ENCODE measurements at places on chromosomes 2 and 18.

DNA sequence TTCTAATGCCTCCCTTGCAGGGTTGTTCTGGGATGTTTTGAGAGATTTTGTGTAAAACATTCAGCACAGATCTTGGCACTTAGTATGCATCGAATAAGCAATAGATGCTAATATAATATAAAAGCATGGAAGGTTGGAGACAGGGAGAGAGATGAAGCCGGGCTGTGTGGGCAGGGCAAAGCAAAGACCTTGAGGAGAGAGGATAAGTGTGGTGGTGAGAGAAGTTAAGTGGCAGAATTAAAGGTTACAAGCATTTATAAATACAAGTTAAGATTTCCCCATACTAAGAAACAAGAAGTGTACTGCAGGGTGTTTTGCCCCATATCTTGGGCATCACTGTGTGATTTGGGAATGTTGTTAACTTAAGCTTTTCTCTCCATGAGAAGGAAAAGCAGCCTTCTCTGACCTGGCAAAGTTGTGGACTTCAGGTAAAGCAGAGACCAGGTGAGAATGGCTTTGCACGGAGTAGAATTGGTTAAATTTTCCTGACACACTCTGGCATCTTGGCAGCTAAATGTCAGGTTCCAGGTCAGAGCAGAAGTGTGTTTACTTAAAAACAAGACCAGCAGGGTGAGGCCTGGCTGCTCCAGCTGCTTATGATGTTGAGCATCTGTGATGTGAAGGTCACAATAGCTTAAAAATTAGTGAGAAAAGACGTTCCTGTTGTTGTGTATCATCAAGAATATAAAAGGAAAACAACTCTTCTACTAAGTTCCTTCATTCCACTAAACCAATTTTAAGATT lies 288.5 kb upstream of the HNMT start:
- DNase-seq, result no peak

DNA sequence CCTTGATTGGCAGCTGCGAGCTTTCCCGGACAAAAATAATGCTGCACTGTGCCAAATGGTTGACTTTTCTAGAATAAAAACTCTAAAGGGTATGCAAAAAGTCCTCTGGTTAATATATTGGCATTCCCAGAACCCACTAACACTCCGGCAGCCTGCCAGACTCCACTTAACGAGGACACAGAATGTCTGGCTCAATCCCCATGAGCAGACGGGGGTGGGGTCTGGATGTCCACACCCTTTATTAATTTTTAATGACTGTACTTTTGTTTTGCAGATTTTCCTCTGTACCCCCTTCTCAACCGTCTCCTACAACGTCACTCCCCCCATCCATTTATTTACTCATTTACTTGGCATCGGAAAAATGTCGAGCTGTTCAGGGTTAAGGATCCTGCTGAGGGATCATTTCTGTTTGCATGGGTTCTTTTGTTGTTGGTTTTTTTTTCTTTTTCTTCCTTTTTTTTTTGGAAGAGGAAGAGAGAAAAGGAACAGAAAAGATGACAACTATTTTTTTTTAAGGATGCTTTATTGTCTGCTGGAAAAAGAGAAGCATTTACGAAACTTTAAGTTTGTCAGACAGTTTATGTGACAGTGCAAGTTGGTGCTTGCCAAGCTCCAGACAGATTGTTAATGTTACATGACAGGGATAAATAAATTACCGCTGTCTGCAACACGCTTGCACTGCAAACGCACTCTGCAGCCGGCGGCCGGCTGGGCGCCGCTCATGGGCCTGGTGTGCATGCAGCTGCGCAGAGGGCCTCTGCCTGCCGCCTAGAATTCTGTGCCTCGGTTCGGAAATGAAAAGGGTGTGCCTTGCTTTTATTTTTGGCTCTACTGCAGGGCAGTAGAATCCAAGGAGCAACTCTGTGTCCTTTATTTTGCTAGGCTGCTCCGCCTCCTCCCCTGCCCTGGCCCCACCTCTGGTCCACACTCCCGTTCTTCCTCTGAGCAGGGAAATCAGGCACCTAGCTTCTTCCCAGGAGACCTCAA lies 3.6 kb downstream of the LDLRAD4 start:
- DNase-seq, result peak; percentile 56

DNA sequence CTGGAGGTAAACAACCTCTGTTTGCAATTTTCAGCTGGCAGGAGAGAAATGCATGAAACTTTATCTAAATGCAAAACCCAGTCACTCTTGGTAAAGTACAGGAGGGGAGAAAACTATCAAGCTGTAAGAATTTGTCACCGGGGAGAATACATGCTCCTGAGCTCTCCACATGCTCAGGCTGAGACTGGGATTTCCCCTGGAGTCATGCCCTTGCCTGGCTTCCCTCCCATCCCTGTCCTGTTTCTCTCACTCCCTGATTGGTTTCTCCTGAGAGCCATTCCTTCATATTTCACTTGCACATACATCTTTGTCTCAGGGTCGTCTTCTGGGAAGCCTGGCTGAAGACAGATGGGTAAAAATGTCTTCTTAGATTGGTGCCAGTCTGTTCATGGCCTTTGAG lies 52.9 kb upstream of the SPATS2L start:
- no peak for DNase-seq

DNA sequence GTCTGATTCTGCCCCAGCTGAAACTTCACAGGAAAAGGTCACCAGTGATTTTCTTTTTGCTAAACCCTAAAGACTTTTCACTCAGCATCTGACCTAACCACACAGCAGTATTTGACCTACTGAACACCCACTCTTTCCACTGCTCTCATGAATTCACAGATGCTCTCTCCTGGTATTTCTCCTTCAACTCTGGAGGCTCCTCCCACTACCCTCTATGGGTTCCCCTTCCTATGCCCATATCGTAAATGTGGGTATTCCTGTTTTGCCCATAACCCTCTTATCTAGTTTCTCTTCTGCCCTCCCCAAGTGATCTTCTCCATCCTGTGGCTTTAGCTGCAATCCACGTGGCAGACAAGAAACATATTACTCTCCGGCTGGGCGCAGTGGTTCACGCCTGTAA lies 7.6 kb downstream of the PLEKHM3 start:
- no peak for DNase-seq

DNA sequence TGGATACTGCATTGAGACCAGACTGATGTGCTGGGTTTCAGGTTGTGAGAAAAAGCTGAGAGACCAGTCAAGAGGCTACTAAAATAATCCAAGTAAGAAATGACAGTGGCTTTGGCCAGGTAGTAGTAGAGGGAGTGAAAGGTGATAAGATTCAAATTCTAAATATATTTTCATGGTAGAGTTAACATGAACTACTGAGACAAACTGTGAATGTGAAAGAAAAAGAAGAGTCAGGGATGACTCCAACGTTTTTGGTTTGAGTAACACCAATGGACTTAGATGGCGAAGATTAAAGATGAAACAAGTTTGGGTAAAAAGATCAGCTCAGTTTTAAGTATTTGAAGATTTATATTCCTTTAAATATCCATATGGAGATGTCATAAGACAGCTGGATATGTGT lies 209.4 kb downstream of the ZEB2 start:
- no peak for DNase-seq

GRCh38 chr2:45469314-45470099 lies 141.6 kb downstream of the SRBD1 start:
- DNase-seq, result no peak

DNA sequence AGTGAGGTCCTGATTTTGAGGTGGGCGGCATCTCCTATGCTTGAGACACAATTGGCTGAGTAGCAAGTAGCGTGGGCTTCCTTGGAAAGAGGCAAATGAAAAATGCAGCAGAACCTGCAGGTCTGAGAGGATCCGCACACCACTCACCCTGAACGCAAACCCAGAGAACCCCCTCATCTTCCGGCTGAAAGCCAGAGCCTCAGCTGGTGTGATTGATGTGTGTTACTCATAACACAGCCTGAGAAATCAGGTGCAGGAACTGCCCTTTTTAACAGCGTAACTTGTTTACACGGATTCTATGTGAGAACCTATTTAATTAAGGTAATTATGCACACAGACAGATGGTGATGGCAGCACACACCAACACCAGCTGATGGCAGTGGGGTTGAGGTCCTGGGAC lies 123.4 kb downstream of the MRO start:
- no peak for DNase-seq

DNA sequence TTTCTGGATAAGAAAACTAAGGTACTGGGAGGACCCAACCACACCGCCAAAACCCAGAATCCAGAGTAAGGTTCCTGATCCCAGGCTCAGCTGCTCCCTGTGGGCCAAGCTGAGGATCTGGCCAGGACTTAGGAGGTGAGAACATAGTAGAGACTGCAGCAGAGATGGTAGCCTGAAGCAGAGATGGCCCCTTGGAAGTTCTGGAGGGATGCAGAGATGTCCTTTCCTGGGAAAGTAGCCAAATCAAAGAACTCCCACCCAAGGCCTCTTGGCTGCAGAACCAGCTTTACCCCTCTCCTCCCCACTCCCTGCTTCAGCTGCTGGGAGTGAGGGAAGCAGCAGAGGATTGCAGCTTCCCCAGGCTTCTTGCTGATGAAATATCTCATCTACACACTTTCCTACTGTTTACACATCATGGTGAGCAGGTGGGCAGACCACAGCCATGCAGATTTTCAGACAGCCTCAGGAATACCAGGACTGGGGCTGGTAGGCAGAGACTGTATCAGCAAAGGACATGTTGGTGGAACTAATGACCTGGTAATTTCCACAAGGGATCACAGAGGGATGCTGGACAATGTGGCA lies 32.7 kb downstream of the TMEM17 start:
- DNase-seq, result no peak

GRCh38 chr2:1550658-1551316 lies 137.5 kb downstream of the TPO start:
- DNase-seq, result peak; percentile 66

DNA sequence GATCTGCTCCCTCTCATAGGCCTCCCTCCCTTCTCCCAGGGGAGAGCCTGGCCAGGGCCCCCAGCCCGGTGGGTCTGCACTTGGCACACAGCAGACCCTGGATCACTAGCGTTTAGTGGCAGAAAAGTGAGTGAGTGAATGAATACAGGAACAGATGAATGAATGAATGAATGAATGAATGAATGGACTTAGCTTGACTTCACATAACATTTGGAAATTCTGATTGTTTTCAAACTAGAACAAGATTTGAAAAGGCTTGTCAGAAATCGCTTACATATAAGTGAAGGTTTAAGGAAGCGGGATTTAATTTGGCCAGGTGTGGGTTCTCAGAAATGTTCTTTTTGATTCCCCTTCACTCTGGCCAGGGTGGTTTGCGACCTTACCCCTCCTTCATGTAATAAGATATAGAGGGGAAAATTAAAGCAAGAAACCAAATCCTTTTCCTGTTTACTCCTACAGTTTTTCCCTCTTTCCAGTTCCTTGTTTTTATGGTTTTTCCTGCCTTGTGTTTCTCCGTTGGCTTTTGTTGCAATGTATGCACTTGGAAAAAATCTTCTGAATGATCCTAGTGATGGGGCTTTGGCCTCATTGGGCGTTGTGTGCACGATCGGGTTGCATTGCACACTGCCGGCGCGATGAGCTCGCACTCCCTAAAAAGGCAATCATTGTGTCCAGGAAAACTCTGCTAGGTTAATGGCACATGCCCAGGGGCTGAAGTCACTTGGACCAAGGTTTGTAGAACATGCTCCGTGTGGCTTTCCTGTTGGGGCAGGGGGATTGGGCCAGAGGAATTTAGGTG lies 16.4 kb downstream of the LRRFIP1 start:
- DNase-seq, result no peak

DNA sequence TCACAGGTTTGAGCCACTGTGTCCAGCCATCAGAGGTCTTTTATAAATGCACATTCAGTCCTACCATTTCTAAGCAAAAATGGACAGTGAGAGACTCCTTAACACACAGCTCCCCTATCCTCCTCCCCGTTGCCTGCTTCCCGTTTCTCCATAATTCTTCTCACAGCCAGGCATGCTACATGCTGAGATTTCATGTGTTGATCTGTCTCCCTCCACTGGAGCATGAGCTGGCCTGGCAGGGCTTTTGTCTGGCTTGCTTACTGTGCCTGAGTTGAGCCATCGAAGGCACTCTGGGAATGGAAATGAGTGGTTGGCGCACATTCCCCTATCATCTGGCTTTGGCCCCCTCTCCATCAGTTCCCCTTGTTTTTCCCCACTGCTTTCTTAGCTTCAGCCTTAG lies 413.5 kb downstream of the PTPRM start:
- DNase-seq, result no peak

- DNase-seq, result no peak
These were observed 2.9 kb upstream of the GAL3ST2 start for GRCh38 chr2:241773511-241774418.

All from NCI-H446 (cell line).